Right atrium auricular region (tissue), 2 donors: ENCODE measurements at places on chromosomes 1 and 21.

DNA sequence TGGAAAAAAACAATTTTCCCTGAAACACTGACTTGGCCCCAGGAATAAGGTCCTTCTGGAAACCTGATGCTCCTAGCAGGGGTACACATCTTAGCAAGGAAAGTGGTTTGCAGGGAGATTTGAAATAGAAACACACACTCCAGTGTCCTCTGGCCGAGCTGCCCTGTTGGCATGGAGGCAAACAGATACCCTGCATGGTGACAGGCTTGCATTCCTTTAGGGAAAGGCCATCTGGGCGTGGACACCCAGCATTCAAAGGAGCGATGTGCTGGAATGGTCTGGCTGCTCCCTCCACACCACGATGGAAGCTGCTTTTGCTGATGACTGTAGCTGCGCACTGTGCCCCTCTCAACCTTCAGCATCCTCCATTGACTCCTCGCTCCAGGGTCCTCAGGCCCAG, 41.5 kb upstream of the BCAR3 start:
- DNase-seq, result no peak

- peak; percentile 67 for DNase-seq
Observed at GRCh38 chr1:63322114-63322943, at the start of gene FOXD3. Gene FOXD3, plus strand, starts transcription at chr1:63322567. Its CDS starts 492 bp downstream, at chr1:63323059.

DNA sequence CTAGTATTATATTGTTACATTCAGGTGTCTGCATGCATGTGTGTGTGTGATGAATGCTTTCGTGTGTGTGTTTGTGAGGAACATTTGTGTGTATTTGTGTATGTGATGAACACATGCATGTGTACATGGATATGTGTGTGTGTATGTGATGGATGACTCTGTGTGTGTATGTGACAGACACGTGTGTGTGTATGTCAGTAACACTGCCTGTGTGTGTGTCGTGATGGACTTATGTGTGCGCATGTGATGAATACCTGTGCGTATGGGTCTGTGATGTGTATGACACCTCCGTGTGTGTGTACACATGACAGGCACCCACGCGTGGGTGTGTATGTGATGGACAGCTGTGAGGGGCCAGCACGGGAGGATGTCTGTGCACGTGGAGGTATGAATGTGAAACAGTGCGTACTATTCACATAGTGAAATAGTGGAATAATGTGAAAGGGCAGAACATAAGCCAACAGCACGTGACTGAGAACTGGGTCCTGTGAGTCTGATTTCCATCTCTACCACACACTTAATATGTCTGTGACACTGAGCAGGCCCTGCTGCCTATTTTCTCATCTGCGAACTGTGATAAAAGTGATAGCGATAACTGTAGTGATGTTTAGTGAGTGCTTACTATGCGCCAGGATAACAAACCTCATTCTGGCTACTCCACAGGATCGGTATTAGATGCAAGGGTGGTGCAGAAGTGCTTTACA, 41.8 kb upstream of the CSF3R start:
- no peak for DNase-seq

DNA sequence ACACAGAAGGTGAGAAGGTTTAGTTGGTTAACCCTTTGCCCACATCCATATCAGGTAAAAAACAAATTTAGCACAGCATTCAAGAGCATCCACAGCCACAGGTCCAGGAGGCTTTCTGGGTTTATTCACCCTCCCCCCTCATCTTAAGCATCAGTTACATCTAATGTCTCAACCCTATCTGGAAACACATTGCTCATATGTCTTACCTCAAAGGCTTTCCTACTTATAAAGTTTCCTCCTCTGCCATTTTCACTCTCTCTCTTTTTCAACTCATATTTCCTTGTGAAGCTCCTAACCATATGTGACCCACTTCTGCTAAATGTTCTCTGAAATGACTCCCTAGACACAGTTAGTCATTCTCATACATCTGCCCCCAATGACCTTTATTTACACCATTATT, 47.9 kb upstream of the RUNX1 start:
- no peak for DNase-seq

GRCh38 chr21:41170442-41170841, 2.5 kb downstream of the BACE2 start:
- DNase-seq, result no peak

DNA sequence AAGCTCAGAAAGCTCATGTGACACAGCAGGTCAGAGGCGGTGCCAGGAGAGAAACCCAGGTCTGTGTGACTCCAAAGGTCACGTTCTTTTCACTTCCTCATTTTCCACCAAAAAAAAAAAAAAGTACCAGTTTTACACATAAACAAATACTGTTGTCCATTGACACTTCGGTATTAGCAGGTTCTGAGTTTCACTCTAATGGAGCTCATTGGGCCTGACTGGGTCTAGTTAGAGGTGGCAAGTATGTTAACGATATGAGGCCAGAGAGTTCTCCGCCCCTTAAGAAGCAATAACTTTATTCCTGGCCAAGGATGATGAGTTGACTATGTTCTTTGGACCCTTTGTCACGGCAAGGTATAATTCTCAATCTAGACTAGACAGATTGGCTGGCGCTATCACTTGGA, 30.0 kb upstream of the SDE2 start:
- DNase-seq, result no peak

GRCh38 chr1:202144402-202145067, at the start of gene ARL8A:
Gene ARL8A, minus strand, starts transcription at chr1:202144737. Its CDS starts 165 bp downstream, at chr1:202144572.
- peak; percentile 72 for DNase-seq

- DNase-seq, result no peak
Observed at GRCh38 chr21:34612056-34612455, 2.9 kb downstream of the RCAN1 start.

GRCh38 chr1:63407002-63407401, 39.6 kb downstream of the ALG6 start:
- DNase-seq, result no peak

GRCh38 chr1:99943223-99943794, 26.5 kb upstream of the SLC35A3 start:
- DNase-seq, result no peak

DNA sequence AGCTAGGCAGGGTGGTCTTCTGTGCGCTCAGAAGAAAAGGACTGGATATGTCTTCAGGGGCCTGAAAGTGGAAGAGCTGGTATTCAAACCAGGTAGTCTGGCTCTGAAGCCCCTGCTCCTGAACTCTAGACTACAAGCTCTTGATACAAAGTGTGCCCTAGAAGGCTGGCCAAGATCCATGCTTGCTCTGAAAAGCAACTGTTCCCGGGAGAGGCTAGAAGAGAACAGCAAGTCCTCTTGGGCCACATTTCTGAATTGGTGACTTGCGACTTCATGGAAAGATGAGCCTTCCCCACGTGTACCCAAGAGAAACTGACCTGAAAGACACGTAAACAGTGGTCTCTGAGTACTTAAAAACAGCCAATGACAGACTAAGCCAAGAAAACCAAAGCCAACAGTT, 123.3 kb upstream of the GRIK3 start:
- DNase-seq, result peak; percentile 11

DNA sequence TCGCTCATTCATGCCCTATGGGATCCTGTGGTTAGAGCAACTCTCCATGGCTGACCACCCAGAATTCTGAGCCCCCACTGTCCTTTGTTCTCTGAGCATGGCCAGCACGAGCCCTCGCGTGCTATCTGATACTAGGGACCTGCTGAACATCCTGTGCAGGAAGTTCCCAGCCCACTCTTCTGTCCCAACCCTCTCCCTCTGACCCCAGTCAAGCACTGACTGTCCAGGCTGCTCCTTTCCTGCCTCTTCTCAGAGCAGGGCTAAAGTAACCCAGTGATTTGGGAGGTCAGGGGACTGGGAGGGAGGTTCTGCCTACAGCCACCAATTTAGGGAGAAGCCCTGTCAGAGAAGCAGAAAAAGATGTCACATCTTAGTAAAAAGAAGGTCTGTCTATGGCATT, 21.2 kb downstream of the CYP4B1 start:
- DNase-seq, result no peak

DNA sequence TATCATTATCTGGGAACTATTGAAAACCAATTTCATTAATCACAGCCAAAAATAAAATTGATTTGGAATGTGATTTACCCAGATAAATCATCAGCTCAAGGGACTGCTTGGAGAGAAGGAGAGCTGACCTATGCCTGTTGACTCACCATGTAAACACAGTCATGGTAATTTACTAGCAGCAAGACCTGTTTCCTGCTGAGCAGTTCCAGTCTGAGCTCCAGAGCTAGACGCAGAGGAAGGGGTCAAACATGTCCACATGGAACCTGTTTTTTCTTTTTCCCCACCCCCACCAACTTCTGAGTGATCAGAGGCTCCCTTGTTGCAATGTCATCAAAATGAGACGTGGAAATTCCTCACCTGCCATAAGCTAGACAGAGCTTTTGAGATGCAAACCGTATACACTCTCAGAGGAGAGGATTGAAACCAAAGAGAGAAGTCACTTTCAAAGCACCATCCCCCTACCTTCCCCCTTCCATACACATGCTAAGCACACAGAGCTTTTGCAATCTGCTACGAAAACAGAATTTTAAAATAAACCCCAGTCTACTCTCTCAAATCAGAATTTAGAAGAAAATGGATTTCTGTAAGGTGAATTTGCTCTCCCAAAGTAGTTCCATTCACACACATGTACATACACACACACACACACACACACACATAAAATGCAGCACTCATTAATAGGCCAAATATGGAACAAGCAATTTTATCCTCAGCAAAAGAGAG, 55.9 kb upstream of the PTGFRN start:
- no peak for DNase-seq

GRCh38 chr21:32605469-32605868, 6.7 kb downstream of the CFAP298 start:
- no peak for DNase-seq

GRCh38 chr1:147091801-147092200, 80.5 kb downstream of the PRKAB2 start:
- DNase-seq, result no peak

DNA sequence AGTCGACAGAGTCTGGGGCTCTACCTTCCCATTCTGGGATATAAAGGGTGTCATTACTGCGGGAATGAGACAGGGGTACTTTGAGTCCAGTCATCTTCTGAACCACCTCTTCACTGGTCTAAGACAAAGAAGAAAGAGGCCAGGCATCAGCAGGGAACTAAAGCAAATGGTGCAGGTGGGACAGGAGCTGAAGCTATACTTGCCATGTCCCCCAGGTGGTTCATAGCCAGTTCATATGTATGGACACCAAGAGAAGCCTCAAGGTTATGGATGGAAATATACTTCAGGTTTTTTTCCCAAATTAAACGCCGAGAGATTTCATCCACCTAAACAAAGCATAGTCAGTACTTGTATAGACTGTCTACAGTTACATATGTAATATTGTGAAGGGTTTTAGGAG, 2.2 kb downstream of the CTSK start:
- no peak for DNase-seq

DNA sequence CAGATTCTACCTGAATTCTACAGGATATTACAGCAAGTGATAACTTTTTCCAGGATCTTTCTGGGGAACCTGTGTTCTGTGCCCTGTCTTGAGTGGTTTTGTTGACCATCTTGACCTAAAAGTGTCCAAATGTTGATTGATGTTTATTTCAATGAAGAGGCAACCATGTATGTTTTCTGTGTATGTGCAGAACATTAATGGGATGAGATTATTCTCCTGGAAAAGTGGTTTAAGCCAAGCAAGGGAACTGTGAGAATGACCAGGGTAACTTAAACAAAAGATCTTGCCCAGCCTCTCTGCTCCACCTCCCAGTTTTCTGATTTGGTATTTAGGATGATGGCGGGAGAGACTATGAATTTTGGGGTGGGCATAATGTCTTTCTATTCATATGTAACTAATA, 1.0 kb upstream of the SAMD13 start:
- no peak for DNase-seq

- DNase-seq, result no peak
Observed at GRCh38 chr21:16993416-16994038, 519.3 kb upstream of the CXADR start.

GRCh38 chr1:167401260-167401873, 117.0 kb downstream of the CD247 start:
- DNase-seq, result no peak

DNA sequence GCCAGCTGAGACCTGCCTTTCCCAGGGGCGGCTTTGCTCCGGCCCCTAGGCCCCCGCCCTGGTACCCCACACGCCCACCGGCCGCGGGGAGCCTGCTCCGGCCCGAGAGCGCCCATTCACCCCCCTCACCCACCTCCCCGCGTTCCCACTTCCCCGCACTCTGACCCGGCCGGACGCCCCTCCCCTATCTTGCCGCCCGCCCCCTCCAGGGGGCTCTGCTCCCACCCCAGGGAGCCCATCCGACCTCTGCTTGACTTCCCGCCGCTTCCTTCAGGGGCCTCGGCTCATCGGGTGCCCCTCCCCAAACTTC, 466 bp downstream of the HTR6 start:
- DNase-seq, result no peak

DNA sequence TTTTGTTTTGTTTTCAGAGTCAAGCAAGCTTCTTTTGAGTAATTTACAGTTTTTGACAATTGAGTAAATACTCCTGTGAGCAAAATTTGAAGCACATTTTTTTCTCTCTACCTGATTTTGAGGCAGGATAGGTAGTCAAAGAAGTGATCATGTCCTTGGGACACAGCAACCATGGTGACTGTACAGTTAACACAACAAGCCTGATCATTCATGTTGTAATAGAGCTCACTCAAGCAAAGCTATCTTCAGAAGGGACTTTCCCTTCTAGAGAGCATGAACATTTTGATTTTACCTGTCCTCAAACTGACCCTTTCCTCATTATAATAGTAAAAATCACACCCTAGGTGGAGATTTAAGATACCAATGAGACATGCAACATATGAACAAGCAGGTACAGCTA, 126.5 kb upstream of the KCNK1 start:
- no peak for DNase-seq

DNA sequence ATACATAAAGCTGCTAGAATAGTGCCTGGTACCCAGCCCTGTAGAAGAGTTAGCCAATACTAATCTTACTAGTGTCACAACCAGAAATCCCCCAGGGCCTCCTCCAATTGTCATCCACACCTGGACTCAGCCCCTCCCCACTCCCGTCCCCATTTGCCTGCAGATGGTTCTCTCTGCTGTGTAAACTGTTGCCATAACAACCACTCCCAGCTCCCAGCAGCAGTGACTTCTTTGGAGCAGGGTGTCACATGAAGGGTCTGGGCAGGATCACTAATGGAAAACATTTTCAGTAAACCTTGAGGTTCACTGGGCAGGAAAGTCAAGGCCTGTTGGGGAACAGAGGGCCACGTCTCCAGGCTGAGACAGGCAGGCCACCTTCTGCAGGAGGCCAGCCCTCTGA, 126.0 kb upstream of the IPO9 start:
- no peak for DNase-seq

DNA sequence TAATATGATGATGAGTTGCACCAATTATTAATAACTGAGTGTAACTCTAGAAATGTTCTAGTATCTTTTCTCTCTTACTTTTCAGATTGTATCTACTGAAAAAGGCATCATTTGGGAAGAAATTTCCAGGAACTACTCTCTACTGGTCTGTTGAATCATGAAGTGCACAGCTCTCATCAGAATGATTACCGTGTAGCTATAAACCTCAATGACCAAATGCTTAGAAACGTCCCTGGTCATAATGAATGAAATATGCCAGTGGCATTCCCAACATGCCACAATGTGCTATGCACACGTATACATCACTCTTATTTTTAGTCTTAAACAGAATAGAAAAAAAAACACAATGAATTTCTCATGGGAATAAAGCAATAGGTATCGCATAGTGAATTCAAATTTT, 534.3 kb upstream of the OLFM3 start:
- DNase-seq, result no peak

- no peak for DNase-seq
Observed at GRCh38 chr1:18178111-18178510, 70.5 kb downstream of the IGSF21 start.
